Keratinocyte (primary cell): ENCODE measurements at places on chromosomes 5 and 9.

- no peak for DNase-seq
These were observed 16.1 kb downstream of the ZFR start for GRCh38 chr5:32428426-32428825.

GRCh38 chr5:171714851-171715250 lies 70.8 kb upstream of the SMIM23 start:
- DNase-seq, result no peak

- DNase-seq, result no peak
These were observed 158.8 kb downstream of the DEPDC1B start for GRCh38 chr5:60540856-60541805.

DNA sequence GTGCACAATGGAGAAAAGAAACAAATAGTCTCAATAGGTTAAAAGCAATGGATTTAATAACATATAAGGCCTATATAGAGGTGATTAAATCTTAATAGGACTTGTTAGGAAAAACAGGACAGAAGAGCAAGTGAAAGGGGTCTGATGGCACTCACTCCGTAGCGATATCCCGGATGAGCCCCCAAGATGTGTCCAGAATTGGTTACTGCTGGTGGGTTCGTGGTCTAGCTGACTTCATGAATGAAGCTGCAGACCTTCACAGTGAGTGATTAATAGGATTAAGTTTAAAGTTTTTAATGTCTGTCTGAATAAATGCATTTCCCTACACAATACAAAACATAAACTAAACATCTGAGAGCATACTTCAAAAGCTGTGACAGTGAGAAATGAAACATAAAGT lies 110.4 kb upstream of the FAM174A start:
- DNase-seq, result no peak

GRCh38 chr5:52544738-52545137 lies 243.0 kb upstream of the ITGA1 start:
- DNase-seq, result no peak

DNA sequence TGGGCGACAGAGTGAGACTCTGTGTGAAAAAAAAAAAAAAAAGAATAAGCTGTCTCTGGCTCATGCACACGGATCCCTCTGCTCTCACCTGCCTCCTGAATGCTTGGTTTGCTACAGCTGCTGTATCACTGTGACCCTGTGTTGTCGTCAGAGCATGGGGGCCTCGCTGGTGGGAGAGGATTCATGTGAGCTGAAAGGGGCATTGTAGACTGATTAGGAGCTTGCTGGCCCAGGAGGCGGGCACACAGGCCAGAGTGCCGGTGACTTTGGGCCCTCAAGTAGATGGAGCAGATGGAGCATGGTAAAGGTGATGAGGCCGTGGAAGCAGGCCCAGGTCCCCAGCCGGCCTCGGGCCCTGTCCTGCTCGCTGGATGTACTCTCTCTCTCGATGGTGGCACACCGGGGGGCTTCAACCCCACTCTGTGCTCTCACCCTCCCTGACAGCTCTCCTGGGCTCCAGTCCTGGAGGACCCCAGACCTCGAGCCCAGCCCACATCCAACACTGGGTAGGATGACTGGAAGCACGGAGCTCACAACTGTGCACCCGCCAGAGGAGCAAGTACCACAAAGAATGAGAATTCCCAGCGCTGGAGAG lies 7.1 kb downstream of the FLT4 start:
- DNase-seq, result no peak

GRCh38 chr5:34735491-34736426 lies 79.6 kb downstream of the RAI14 start:
- no peak for DNase-seq

DNA sequence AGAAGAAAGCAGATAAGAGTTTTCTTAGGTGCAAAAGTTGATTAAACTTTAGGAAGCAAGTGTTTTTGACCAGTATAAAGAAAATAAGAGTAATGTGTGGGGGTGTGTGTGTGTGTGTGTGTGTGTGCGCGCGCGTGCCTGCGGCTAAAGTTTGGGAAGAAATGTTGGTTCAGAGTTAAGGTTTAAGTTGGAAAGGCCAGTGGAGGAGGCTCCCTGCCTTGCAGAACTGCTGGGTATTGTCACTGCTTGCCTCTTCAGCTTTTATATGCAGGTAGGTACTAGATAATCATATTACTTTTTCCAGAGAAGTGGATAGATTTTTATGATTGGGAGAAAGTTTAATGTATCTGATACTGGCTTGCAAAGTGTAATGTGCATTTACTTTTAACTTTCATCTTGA lies 2.0 kb downstream of the PIK3R1 start:
- DNase-seq, result no peak

- no peak for DNase-seq
These were observed 81.4 kb downstream of the ZNF608 start for GRCh38 chr5:124665035-124665434.

- DNase-seq, result no peak
These were observed 25.5 kb downstream of the DDX31 start for GRCh38 chr9:132644251-132644650.

DNA sequence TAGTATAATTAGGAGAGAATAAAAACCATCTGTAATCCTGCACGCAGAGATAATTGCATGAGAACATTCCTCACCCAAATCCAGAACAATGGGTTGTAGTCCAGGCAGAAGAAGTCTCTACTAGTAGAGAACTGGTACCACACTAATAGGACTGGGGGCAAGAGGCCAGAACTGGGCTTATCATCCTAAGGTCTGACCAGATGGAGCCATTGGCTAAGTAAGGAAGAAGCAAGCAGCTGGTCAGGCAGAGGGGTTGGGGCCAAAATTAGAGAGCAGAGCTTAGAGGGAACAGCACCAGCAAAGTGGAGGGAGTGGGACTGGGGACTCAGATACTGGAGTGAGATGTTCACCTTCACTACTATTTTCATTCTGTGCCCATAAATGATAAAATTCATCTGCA lies 35.4 kb upstream of the MAP1B start:
- DNase-seq, result no peak

DNA sequence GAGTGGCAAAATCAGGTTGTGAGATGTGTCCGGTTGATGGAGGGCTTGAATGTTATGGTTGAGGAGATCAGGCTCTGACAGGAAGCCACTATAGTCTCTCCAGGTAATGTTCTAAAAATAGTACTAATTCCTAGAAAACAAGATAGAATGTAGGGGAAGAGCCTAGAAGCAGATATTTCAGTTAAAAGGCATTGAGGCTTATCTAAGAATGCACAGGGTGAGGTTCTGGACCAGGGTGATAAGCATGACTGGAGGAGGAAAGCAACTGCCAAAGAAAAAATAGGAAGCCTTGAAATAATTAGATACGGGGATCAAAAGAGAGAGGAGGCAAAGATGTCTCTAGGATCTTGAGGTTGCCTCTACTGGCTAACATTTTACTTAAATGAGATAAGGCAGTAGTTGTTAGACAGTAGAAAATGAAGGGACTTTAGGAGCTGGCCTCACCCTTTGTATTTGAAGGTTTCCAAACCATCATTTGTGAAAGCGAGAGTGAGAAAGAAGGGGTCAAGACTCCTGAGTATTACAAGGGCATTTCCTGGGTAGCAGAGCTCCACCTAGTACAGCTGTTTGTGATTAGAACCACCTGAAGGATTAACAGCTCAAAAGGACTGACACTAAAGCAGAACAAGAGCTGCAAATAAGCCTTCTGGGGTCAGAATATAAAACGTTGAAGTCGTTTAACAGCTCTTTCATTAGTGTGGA lies 15.4 kb upstream of the ARL15 start:
- no peak for DNase-seq

GRCh38 chr5:135834639-135835529 lies at the start of gene SLC25A48:
SLC25A48 (plus strand) TSS chr5:135834663; CDS start chr5:135834848, 185 bp downstream.
- no peak for DNase-seq

- no peak for DNase-seq
These were observed 5.8 kb upstream of the PCA3 start for GRCh38 chr9:76758476-76758875.

- no peak for DNase-seq
These were observed 661 bp downstream of the PDCL start for GRCh38 chr9:122827761-122828093.

DNA sequence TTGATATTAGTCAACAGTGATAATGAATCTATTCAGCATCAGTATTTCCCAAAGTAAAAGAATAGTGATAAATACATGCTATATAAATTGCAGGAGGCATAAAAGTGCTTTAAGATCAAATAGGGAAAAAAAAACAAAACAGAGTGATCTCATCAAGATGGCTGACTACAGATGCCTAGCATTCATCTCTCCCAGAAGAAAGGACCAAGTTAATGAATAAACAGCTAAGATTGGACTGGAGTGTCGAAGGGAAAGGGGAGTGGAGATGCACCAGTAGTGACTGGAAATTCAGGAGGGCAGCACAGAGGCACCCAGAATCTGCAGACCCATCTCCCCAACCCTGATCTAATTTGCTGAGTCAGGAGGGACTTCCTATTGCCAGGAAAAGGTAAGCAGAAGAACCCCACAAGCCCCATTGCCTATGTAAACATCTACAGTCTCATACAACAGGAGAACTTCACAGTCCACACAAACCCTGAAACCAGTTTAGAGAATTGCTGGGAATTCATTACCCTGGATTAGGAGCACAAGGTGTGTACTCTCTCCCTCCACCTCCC lies 699.4 kb downstream of the PTPRD start:
- DNase-seq, result no peak

GRCh38 chr9:137740312-137740711 lies 121.5 kb downstream of the EHMT1 start:
- no peak for DNase-seq

DNA sequence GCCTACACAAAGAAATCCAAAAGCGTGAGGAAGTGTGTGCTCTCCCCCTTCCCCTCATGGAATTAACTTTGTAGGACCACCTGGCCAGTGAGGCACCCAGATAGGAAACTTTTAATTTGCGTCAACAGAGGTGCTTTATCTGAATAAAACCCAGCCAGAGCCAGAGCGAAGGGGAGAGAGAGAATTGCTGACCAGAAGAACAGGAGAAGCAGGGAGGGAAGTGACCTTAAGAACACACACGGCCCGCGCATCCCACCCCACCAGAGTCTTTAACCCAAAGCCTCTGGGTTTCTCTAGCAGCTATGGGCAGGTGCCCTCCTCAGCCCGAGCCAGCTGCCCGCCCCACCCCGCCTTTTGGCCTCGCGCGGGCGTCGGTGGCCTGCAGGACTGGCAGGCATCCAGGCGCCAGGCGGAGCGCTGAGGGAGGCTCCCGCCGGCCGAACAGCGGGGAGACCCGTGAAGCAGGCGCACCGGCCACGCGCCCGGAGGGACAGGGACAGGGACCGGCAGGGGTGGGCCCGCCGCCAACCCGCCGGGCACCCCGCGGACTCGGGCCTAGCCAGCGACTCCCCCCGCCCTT lies 580 bp downstream of the ERAP1 start:
- no peak for DNase-seq

DNA sequence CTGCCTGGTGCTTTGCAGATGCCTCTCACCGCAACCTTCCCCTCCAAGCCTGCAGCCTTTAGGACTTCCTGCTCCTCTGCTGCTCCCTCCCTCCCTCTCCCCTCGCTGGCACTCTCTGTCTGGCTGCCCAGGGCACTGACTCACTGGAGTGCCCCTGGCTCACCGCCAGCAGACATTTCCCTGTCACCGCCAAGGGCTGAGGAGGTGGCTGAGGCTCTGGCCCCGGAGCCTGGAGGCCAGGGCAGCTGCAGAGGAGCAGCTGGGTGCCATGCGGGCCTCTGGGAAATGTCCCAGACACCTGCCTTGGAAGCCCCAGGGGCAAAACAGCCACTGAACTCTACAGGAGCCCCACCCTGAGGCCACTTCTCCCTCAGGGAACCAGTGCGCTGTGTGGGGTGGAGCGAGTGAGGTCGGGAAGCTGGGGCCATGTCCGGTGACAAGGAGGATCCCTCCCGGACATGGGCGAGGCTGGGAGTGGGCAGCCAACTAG lies 53.4 kb downstream of the TENT4A start:
- peak; percentile 89 for DNase-seq

DNA sequence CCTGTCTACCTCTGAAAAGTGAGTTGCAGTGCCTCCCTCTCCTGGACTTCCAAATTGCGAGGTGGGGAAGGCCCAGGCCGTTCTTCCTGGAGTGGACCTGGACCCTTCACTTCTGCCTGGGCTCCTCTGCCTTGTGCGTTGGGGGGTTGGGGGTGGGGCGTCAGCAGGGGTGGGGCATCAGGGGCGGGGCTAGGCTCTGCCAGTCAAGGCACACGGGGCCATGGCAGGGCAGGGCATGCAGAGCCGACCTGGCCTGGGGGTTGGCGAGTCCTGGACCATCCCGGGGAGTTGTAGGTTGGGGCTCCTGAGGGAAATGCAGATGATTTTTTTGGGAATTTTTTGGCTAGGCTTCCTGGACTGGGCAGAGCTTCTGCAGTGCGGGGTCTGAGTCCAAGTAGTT lies 87.1 kb downstream of the EHMT1 start:
- no peak for DNase-seq

GRCh38 chr9:115063058-115063845 lies 54.7 kb downstream of the TNC start:
- DNase-seq, result peak; percentile 28
